ENCODE measurements at places on chromosomes 2 and 18.

- no peak for DNase-seq
Measured at GRCh38 chr2:206457188-206457634, 13.9 kb downstream of the ADAM23 start.

DNA sequence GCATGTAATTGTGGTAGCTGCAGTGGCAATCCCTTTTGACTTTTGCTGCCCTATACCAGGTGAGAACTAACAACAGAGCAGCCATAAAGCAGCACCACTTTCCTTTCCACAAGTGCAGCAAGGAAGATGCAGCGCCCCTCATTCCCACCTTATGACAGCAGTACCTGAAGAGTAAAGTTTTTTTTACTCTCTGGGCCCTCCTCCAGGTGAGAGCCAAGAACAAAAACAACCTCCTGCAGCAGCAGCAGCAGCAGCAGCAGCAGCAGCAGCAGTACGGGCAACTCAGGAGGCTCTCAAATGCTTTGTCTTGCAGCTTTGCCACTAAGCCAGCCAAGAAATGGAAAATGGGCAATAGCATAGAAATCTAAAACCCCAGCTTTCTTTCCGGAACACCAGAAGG is 397.5 kb downstream of the FIGN start:
- no peak for DNase-seq

DNA sequence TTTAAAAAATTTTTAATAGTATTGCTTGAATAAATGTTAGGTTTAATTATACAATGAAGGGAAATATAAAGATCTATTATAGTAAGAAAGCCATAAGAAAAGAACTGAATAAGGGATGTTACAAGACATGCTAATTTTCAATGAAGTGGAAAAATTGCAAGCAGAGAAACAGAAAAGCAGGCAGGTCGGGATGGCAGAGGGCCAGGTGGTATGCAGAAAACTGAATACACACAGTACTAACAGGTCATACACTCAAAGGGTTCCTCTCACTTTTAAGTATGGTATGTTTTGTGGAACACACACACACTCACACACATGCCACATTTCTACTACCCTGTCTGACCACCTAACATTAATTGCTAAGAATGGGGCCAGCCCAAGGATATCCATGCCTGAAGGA is 76.7 kb upstream of the DTNA start:
- no peak for DNase-seq

GRCh38 chr2:170052151-170052550 is 125.8 kb upstream of the MYO3B start:
- DNase-seq: no peak

DNA sequence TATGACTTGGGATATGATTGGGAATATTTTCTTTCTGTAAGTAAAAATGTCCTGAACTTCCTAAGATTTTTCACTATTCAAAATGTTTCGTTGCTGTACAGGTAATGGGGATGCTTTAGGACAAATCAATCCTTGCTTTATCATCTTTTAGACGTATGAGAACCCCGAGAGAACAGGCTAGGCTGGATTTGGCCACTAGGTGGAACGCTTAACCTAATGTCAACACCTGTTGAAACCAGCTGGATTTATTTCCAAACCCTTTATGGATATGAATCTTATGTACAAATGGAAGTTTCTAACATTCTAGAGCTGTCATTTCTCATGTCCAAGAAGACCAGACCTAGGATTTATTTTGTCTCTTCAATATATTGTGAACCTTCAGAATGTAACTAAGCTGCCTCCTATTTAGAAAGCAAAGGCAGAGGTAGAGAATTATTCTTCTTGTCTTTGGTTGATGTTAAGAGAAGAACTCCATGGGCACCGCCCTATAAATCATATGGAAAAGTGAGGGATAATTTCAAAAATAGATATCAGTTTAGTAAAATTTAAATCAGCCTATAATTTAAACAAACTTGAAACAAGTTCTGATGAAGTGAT is 96.7 kb downstream of the PMAIP1 start:
- DNase-seq: peak; percentile 62

DNA sequence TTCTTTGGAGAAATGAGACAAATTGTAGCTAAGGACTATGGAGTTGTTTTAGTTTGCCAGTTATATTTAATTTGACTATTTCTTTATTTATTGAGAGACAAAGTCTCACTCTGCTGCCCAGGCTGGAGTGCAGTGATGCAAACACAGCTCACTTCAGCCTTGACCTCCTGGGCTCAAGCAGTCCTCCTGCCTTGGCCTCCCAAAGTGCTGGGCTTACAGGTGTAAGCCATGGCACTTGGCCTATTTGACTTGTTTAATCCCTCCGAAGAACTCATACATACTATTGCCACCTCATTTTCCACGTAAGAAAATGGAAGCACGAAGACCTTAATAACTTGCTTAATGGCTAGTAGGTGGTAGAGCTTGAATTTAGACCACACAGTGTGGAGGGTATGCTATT is 988 bp upstream of the RNF144A start:
- no peak for DNase-seq

- no peak for DNase-seq
Measured at GRCh38 chr2:96553176-96553956, 16.8 kb downstream of the ARID5A start.

All from AG20443 (cell line).